ENCODE measurements at places on chromosomes 16 and 17. TPM values are rescaled to one million over a fixed set of nuclear protein-coding genes. Genes with fewer than 3 reads are reported as not detected.
A peak's percentile ranks its signal among the peaks of the same experiment; 100 is the strongest.

- no peak overlapping the region for H3K27ac ChIP-seq
- no peaks in the 10 kb centered on the region for H3K36me3 ChIP-seq
- H3K4me3 ChIP-seq: no peak overlapping the region
- no peak for DNase-seq
- no peaks in the 10 kb centered on the region for H3K27me3 ChIP-seq
These were observed 19.8 kb downstream of the DNAH3 start for GRCh38 chr16:21130811-21131210.

Gene CRISPLD2
- 9.0 TPM for total RNA-seq

DNA sequence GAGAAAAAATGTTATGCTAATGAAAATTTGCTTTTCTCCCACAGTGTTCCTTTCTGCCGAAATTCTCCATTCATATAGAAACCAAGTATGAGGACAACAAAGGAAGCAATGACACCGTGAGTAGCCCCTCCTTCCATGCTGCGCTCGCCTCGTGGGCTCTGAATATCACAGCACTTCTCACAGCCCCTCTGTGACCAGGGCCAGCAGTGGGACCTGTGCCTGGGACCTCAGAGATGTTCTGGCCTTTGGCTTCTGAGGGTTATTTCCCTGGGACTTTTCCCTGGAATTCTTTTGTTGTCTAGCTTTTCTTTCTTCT, 139.6 kb upstream of the NOL11 start:
- peak overlapping the region; percentile 57 for H3K27ac ChIP-seq
- peaks cover 5% of the 10 kb centered on the region for H3K27me3 ChIP-seq
- DNase-seq: no peak
- no peaks in the 10 kb centered on the region for H3K36me3 ChIP-seq
- H3K4me3 ChIP-seq: no peak overlapping the region

DNA sequence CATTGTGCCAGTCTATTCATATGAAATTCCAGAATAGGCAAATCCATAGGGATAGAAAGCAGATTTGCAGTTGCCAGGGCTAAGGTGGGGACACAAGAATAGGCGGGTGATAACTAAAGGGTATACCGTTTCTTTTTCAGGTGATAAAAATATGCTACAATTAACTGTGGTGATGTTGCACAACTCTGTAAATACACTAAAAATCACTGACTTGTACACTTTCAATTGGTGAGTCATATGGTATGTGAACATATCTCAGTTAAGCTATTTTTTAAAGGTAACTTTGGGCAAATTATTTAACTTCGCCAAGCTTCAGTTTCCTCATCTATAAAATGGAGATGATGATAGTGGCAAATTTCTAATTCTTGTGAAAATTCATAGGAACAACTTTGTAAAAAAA, 65.9 kb downstream of the CDYL2 start:
- H3K36me3 ChIP-seq: peaks cover 7% of the 10 kb centered on the region
- peaks cover 1% of the 10 kb centered on the region for H3K27me3 ChIP-seq
- H3K4me3 ChIP-seq: no peak overlapping the region
- no peak overlapping the region for H3K27ac ChIP-seq

Gene PPP1R27
- 0.81 TPM for total RNA-seq

Gene TBX6
- 0.86 TPM for total RNA-seq

DNA sequence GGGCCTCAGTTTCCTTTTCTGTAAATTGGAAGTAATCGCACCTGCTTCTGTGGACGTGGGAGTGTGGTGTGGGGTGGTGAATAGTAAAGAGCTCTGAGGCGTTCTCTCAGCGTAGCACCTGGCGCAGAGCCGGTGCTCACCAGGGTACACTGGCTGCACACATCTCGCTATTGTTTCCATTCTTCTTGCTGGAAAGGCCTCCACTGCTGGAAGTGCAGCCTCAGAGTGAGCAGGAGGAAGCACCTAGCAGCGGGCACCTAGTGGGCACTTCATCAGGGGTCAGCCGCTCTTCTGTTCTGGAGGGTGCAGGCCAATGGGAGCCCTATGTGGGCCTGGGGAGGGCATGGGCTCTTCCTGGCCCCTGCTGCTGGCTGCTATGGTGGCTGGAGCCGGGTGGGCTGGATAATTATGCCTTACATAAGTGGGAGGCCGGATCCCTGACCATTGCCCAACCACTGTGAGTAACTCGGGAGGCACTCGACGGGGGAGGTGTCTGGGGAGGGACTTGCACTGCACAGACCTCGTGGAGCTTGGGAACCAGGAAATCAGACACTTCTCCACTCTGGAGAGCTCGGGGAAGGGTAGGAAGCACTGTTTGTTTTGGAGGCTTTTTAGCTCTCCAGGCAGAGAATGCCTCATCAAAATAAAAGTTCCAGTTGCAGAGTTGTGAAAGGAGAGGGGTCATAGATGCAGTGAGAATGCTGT, 1.7 kb downstream of the MAP2K3 start:
- H3K4me1 ChIP-seq: peaks cover 28% of the 10 kb centered on the region
- DNase-seq: no peak
- peak overlapping the region; percentile 91 for H3K4me3 ChIP-seq
- no peaks in the 10 kb centered on the region for H3K36me3 ChIP-seq

DNA sequence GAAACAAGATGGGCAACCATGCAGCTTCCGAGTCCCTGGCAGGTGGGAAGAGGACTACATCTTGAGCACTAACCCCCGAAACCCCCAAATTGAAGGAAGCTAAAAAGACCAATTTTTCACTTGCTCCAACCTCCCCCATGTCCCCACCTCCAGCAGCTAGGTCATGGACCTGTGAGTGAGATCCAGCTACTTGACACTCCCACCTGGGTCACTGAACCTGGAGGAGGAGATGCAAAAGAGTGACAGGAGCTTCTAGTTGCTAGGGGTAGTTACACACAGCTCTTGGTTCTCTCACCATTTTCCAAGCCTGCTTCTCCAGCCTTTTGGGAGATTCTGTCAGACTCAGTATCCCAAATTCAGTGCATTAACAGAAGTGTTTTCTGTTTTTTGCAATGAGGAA, 11.2 kb downstream of the PDZD9 start:
- H3K36me3 ChIP-seq: no peaks in the 10 kb centered on the region
- no peak overlapping the region for H3K4me3 ChIP-seq
- DNase-seq: no peak
- H3K27ac ChIP-seq: no peak overlapping the region
- no peaks in the 10 kb centered on the region for H3K4me1 ChIP-seq

DNA sequence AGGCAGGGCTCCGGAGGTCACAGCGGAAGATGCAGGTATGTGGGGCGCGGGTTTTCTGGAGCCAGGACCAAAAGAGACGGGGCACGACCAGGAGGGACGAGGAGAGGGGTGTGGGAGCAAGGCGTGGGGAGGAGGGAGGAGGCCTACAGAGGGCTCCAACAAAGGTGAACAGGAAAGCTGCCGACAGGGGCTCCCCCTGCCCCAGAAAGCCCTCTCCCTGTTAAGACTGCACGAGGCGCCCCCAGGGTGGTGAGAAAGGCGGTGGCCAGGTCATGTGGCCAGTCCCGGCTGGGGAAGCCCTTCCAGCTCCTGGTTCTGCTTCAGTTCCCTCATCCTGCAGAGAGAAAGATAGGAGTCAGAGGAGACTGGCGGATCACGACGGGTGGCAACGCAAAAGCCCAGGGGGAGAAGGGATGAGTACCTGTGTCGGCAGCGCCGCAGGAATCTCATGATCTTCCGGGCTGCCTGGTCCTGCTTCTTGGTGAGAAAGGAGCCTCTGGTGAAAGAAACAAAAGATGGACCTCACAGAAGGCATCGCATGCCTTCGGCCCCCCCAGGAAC, 949 bp upstream of the SPAG7 start:
- DNase-seq: peak; percentile 64
- peaks cover 21% of the 10 kb centered on the region for H3K27me3 ChIP-seq
- H3K4me1 ChIP-seq: peaks cover 20% of the 10 kb centered on the region
- no peak overlapping the region for H3K4me3 ChIP-seq
- H3K27ac ChIP-seq: no peak overlapping the region

DNA sequence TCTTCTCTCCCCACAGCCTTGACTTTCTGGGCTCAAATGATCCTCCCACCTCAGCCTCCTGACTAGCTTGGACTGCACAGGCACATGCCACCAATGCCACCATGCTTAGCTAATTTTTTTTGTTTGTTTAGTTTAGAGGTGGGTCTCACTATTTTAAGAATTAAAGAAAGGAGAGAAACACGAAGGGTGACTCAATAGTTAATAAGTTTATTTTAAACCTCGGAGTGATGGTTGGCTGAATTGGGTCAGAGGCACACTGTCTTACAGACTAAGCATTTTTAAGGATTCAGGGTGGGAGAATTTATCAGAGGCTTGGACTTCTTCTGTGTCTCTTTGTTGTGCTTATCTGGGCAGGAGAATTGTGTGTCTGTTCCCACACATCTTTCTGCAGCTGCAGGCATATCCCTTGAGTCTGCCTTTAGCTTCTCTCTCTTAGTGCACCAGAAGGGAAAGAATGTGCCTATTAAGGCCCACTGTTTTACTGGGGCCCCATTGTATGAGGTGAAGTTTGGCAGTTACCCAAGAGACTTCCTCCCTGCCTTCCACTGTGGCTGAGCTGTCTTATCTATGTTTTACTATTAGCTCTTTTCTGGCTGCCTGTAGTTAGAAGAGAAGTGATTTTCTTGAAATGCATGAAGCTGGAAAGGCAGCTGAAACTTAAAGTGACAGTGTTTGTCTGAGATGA, 2172.0 kb downstream of the TP53TG3F start:
- DNase-seq: no peak
- no peaks in the 10 kb centered on the region for H3K4me1 ChIP-seq
- no peaks in the 10 kb centered on the region for H3K27me3 ChIP-seq
- no peak overlapping the region for H3K27ac ChIP-seq
- peaks cover 3% of the 10 kb centered on the region for H3K36me3 ChIP-seq
- no peak overlapping the region for H3K4me3 ChIP-seq

Gene RHBDL1
- 8.2 TPM for total RNA-seq

GRCh38 chr17:68710976-68711375, 109.8 kb upstream of the FAM20A start:
- H3K36me3 ChIP-seq: no peaks in the 10 kb centered on the region
- no peaks in the 10 kb centered on the region for H3K27me3 ChIP-seq
- no peak overlapping the region for H3K27ac ChIP-seq
- no peak for DNase-seq

Gene XPO6
- total RNA-seq: 232 TPM

- H3K4me3 ChIP-seq: peak overlapping the region; percentile 38
- H3K36me3 ChIP-seq: no peaks in the 10 kb centered on the region
- H3K27ac ChIP-seq: peak overlapping the region; percentile 17
These were observed 15.7 kb downstream of the ETV4 start for GRCh38 chr17:43530288-43531081.

Gene TBC1D3C
- not detected for total RNA-seq

DNA sequence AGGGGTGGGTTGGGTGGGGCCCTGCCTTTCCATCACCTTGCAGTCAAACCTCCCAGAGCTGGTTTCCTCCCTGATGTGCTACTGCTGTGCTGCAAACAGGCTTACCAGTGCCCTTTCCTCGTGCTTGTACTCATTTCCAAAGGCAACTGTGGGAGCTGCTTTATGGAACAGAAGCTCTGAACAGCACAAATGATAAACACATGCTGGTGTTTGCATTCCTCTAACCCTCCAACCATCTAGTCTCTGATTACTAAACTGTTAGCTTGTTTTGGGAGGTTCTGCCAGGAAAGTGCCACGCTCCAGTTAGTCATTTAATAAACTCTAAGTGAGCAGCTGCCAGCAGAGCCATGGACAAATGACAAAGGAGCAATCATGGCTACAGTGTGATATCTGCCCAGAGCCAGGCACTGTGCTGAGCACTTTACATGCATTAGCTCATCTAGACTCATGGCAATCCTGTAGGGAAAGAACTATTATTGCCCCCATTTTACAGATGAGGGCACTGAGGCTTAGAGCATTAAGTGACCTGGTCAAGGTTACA, 110.4 kb downstream of the VAT1L start:
- no peak overlapping the region for H3K27ac ChIP-seq
- peaks cover 18% of the 10 kb centered on the region for H3K4me1 ChIP-seq
- DNase-seq: no peak
- H3K4me3 ChIP-seq: no peak overlapping the region
- peaks cover 6% of the 10 kb centered on the region for H3K27me3 ChIP-seq
- H3K36me3 ChIP-seq: peaks cover 4% of the 10 kb centered on the region

- H3K27ac ChIP-seq: no peak overlapping the region
- no peak for DNase-seq
- H3K27me3 ChIP-seq: peaks cover 16% of the 10 kb centered on the region
- no peak overlapping the region for H3K4me3 ChIP-seq
- H3K36me3 ChIP-seq: no peaks in the 10 kb centered on the region
- peaks cover 6% of the 10 kb centered on the region for H3K4me1 ChIP-seq
These were observed 1.3 kb downstream of the HBQ1 start for GRCh38 chr16:181565-182021.

Gene HBA2
- total RNA-seq: not detected

GRCh38 chr17:64599827-64600226, 62.3 kb downstream of the SMURF2 start:
- no peak for DNase-seq
- H3K27ac ChIP-seq: no peak overlapping the region
- H3K4me1 ChIP-seq: peaks cover 4% of the 10 kb centered on the region
- H3K36me3 ChIP-seq: peaks cover 4% of the 10 kb centered on the region

Gene CCL4
- not detected for total RNA-seq

DNA sequence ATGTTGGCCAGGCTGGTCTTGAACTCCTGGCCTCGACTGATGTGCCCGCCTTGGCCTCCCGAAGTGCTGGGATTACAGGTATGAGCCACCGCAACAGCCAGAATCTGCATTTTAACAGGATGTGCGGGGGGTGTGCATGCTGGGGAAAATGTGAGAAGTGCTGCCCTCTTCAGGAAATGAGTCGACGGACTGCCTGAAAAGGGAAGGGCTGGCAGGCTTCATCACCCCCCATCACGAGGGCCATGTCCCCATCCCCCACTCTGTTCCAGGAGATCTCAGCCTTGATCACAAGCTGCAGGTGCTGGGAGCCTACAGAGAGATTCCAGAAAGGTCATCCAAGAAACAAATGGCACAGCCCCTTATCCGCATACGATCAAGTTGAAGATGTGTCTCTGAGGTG, 195.3 kb upstream of the RPL38 start:
- H3K27me3 ChIP-seq: peaks cover 28% of the 10 kb centered on the region
- H3K27ac ChIP-seq: no peak overlapping the region
- no peak overlapping the region for H3K4me3 ChIP-seq
- peaks cover 55% of the 10 kb centered on the region for H3K4me1 ChIP-seq

DNA sequence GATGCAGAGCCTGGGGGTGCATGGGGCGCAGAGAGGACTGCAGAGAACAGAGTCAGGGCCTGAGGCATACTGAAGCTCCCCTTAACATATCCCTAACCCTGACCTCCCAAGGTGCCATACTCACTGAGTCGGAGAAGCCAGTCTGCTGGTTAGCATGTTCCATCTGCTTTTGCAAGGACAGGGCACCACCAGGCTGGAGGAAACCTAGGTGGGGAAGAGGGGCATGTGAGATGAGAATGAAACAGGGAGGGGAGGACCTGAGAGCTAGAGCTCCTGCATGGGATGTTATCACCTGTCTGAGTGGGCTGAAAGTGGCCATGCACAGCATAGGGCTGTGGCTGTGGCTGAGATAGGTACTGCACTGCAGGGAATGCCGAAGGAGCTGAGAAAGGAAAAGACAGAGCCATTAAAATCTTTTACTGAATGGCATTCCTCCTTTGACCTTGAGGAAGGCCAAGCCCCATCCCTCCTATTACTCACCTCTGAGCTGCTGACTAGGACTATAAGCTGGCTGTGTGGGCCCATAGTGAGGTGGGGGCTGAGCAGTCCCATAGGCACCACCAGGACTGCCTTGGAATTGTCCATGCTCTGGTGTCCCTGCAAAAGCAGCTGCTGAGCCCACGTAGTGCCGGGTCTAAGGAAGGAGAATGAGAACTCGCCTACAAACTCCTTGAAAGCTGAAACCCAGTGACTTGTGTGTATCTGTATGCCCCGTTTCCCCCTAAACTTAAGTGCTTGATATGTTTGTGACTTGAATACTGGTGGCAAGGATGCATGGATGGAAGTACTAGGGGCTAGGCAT, 1.9 kb downstream of the GPS2 start:
- H3K4me3 ChIP-seq: peak overlapping the region; percentile 89
- H3K27ac ChIP-seq: peak overlapping the region; percentile 59
- DNase-seq: no peak
- peaks cover 20% of the 10 kb centered on the region for H3K4me1 ChIP-seq
- H3K27me3 ChIP-seq: peaks cover 12% of the 10 kb centered on the region

Gene STH
- total RNA-seq: 4.1 TPM

Gene ST6GALNAC2
- 0.32 TPM for total RNA-seq

Data from glutamatergic neuron (in vitro differentiated cells).